ENCODE measurements at places on chromosomes 6 and 20.

- no peak for DNase-seq
Measured at GRCh38 chr6:25088513-25088912, 152.8 kb upstream of the RIPOR2 start.

DNA sequence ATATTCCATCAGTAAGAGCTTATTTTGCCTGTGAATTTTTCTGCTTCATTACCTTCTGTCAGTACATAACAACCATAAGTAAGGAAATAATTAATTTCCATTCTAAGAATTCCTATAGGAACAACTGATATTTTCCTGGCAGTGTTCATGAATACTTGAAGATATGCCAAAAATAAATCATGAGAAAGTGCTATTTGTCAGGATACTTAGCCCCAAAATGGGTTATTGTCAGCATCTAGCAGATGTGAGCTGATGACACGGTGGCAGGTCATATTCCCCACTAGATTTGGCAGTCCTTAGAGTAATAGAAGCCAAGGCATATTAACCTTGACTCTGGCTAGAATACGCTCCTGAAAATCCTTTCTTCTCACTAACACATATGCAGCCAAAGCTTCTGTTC lies 43.2 kb upstream of the CRISP1 start:
- no peak for DNase-seq

DNA sequence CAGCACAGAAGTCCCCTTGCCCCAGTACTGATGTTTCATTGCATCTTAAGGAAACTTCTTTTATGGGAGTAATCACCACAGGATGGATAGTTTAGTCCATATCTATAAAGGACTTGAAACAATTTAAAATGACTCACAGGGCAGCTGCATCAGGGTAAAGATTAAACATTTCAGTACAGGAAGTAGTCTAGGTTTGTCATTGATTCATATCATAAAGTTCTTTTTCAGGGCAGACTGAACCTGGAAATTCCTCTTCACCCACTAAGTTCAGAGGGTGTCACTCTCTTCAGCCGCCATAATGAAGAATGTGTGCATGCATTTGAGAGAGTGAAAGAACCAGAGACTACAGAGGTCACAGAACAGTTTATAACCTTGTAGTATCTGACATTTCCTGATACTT lies 296.3 kb upstream of the JAG1 start:
- DNase-seq = no peak

DNA sequence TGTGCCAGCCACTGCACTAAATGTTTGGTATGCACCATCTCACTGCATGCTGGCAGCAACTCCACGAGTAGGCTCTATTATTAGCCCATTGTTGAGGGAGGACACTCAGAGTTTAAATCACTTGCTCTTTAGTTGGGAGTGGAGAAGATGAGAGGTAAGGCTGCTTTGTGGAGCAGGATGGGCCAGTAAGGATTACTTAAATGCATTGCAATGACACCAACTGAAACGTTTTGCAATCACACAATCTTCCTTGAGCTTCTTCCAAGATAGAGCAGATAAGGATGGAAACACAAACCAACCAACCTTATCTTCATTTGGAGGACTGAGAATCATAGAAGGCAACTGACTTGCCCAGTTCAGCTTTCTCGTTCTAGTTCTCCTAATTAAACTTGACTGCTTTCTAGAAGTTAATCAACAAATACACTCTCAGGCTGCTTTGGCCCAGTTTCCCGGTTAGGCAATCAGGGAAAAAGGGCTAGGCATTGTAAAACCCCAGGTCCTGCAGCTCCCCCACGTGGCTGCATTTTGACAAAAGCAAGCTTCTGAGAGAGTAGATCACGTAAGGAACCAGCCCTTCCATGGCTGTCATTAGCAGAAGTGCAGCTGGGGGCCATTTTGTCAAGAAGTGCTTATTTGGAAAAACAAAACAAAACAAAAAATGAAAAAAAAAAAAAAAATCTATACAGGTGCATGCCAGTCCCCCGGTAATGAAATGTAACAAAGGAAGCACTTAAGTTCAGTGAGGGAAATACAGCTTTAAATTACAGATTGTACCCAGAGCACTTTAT lies 130.6 kb downstream of the BCAS1 start:
- DNase-seq = peak; percentile 93

GRCh38 chr6:32615885-32616532 lies 21.2 kb upstream of the HLA-DQA1 start:
- no peak for DNase-seq

- no peak for DNase-seq
Measured at GRCh38 chr6:95365454-95365853, 211.9 kb upstream of the MANEA start.

- DNase-seq = no peak
Measured at GRCh38 chr6:150617062-150617461, 17.4 kb downstream of the PLEKHG1 start.

GRCh38 chr20:22744341-22745193 lies 160.2 kb upstream of the FOXA2 start:
- DNase-seq = no peak

DNA sequence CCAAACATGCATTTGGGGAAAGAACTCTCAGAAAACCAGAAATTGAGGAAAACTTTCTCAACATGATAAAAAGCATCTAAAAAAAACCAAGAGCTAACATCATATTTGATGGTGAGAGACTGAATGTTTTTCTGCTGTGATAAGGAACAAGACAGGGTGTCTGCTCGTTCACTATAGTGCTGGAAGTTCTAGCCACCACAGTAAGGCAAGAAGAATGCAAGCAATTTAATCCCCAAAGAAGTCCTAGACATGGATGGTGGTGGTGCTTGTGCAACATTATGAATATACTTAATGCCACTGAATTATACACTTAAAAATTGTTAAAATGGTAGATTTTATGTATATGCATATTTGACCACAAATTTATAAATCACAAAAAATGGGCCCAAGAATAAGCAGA lies 53.4 kb downstream of the LYRM2 start:
- DNase-seq = no peak

- DNase-seq = peak; percentile 32
Measured at GRCh38 chr6:122530440-122531046, 58.9 kb upstream of the SERINC1 start.

- DNase-seq = no peak
Measured at GRCh38 chr6:125445054-125445453, 143.3 kb upstream of the HDDC2 start.

DNA sequence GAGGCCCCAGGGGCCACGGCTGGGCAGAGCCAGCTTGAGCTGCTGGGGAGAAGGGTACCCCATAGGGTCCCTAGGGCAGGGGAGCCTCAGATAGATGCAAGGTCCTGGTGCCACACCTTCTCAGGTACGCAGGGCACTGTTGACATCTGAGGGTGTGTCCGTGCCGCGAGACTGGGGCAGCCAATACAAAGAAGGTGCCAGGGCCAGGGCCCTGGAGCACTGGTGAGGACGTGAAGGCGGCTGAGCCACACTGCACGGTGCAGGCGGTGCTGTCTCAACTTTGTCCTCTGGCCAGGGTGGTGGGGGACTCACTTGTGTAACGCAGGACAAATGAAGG lies 649 bp upstream of the LRRC73 start:
- no peak for DNase-seq

DNA sequence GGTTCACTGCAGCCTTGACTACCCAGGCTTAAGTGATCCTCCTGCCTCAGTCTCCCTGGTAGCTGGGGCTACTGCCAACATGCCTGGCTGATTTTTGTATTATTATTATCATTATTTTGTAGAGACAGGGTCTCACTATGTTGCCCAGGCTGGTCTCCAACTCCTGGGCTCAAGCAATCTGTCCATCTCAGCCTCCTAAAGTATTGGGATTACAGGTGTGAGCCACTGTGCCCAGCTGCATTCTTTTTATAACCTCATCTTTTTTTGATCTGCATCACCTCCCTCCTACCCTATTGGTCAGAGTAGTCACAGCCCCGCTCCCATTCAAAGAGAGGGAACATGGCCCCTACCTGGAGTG lies 23.6 kb upstream of the IER3 start:
- DNase-seq = no peak

GRCh38 chr20:33024243-33024560 lies 7.2 kb upstream of the BPIFB6 start:
- DNase-seq = no peak

DNA sequence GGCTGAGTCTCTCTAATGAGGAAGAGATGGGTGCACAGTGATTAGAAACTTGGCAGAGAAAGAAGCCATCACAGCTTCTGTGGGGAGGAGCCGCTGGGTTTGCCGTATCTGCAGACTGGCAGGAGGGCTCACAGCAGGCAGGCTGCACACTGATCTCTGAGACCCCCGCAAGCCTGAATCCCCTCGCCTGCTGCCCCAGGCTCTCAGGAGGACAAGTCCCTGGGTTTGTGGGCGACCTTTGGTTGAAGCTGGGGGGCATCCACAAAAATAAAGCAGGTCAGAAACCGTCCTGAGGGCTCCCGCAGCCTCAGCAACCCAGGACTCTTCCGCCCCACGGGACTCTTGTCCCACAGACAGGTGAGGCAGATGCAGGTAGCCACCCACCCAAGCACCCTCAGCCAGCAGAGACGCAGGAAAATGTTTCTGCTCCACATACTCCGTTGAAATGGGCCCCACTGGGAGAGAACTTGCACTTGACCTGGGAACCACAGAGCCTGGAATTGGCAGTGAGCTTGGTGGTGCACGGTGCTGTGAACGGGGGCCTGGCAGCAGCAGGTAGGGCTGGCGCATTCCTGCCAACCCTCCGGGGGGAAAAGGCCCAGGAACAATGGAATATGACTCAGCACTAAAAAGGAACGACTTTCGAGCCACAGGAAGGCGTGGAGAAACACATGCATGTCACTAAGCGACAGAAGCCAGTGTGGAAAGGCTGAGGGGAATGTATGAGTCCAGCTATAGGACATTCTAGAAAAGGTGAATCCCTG lies 89.9 kb downstream of the YTHDF1 start:
- DNase-seq = no peak

- no peak for DNase-seq
Measured at GRCh38 chr6:168856914-168857313, 396.7 kb downstream of the THBS2 start.

- no peak for DNase-seq
Measured at GRCh38 chr6:10385524-10386132, 29.2 kb downstream of the TFAP2A start.

GRCh38 chr6:18269717-18270116 lies 5.4 kb upstream of the DEK start:
- DNase-seq = no peak

DNA sequence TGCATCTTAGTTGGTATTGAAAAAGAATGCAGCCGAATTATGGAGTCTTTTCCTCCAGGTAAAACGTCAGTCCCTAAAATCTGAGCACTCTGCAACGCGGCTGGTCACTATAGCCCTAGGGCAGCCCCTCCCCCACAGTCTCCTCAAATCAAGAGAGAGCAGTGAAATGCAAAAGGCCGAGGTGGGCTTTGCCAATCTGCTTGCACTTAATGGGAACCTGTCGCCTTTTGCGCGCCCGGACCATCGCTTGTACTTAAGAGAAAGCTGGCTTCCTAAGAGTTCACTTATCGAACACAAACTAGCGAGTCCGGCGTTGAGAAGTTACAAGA lies 447 bp downstream of the MCM3 start:
- DNase-seq = no peak

DNA sequence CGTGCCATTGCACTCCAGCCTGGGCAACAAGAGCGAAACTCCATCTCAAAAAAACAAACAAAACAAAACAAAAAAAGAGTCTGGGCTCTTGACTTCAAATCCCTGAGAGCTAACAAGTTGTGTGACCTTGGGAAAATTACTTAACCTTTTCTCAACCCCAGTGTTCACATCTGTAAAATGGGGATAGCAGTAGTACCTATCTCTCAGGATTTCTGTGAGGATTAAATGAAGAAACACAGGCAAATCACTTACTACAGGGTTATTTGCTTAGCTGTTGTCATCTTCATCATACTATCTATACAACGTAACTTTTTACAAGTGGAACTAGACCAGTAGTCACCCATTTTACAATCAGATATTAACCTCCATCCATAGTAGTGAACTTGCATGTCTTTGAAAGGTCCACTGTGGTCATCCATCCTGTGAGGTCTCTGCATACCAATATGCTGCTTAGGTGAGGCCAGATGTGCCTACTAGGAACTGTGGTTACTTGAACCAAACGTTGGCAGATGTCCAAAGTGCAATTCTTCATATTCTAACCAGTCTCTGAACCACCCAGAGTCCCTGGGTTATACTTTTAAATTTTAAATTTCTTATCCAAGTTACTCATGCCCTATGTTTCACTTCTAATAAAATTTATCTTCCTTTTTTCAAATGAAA lies 128.9 kb upstream of the BEND3 start:
- no peak for DNase-seq

DNA sequence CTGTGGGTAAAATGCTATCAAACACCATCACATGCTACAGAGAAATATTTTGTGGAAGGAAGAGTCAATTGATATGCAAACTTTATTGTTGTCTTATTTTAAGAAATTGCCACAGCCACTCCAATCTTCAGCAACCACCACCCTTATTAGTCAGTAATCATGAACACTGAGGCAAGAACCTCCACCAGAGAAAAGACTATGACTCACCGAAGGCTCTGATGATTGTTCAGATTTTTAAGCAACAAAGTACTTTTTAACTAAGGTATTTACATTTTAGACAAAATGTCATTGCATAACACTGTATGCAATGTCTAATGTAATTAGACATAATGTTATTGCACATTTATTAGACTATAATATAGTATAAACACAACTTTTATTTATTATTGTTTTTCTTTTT lies 26.2 kb upstream of the MMP24 start:
- DNase-seq = peak; percentile 57

- DNase-seq = no peak
Measured at GRCh38 chr6:13417431-13417830, 70.0 kb downstream of the GFOD1 start.

DNA sequence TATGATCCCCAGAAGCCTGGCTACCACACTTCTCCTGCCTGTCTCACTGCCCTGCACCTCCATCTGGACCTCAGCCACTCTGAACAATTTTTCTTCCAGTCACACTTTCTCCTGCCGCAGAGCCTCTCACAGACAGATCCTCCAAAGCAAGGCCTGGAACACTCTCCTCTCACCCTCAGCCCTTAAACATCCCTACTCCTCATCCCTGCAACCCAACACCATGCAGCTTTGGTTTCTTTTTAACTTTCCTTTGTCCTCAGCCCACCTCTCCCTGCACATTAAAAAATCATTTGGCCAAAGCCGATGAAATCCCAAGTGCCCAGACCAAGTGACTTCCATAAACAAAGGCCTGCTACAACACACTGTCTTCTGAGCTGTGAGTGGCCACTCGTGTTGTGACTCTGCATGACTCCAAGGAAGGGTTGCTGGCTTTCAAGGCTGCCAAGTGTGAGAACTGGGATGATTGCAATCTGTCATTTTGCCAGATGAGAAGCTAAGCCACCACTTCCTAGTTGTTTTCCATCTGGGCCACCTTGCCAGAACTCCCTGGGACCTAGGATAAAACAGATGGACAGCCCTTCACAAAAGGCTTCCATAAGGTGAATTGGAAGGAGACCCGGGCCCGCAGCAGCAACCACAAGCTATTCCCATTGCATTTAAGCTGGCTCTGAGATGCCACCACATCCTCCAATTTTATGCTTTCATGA lies 144.4 kb upstream of the SSTR4 start:
- DNase-seq = no peak
